ENCODE measurements at places on chromosomes 11 and 22.

DNA sequence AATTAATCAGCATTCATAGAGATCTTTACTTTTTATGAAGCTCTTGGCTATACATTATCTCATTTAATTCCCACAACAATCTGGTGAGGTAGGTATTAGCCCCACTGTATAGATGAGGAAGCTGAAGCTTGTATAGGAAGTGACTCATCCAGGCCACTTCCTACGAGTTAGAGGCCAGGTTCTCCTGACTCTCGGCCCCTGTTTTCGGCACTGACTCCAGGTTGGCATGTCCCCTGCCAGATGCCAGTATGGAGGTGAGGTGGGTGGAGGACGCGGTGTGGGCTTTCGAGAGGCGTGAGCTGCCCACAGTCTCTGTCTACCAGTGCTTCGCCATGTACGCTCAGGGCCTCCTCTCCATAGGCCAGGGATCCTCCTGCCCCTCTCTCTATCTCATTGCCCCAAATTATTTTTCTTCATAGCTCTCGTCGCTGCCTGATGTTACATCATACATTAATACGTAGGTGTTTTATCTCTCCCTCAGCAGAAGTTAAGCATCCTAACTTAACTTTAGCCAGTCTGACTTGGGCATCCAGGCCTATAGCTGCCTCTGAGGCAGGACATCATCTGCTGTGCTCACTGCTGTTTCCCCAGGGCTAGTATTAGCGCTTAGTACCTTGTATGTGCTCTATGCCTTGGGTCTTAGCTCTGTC lies 9.0 kb downstream of the DGAT2 start:
- no peak for DNase-seq

DNA sequence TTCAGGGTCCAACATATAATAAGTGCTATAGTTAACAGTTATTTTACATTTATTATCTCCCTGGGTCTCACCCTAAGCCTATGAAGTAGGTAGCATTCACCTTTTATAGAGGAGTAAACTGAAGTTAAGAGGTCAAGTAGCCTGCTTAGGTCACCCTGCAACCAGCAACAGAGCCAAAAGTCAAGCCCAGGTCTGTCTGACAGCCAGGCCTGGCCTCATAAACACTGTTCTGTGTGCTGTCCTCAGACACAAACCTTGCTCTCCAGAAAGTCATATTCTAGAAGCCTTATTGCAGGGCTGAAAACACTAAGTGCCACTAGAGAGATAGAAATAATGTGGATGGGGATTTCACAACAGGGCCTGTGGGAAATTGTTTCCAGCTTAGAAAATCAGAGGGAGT lies 59.3 kb downstream of the BDNF start:
- DNase-seq: no peak

DNA sequence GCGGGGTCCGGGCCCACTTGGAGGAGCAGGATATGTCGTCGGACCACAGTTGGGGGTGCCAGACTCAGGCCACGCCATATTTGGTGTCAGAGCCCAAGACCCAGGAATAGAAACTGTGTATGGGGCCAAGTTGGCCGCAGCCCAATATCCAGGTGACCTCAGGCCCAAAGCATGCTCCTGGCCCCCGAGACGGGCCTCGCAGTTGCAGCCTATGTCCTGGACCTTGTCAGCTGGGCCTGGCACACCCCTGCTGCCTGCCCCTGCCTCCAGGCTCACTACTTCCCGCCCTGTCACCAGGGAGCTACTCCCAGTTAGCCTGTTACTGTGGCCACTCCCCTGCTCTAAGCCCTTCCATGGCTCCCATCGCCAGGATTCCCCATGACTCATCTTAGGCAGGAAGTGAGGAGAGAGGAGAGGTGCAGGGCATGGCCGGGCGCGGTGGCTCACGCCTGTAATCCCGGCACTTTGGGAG lies 23.1 kb downstream of the A4GALT start:
- no peak for DNase-seq

- DNase-seq: no peak
These were observed 63.0 kb downstream of the RPL27A start for GRCh38 chr11:8745431-8746253.

DNA sequence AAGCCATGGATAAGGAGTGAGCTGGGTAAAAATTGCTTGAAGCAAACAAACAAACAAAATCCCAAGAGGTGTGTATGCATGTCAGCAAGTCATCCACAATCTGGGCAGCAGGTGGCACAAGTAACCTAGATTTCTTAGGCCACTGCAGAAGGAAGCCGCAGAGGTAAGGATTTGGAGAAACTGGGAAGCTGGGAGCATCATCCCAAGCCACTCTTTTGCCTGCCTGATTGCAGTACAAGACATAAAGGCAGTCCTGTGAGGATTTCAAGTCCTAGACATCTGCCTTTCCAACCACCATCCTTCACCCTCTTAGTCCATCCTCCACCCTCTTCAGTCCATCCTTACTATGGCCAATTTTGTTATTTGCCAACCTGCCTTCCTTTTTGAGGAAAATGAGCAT lies 67.2 kb upstream of the BMAL1 start:
- no peak for DNase-seq

DNA sequence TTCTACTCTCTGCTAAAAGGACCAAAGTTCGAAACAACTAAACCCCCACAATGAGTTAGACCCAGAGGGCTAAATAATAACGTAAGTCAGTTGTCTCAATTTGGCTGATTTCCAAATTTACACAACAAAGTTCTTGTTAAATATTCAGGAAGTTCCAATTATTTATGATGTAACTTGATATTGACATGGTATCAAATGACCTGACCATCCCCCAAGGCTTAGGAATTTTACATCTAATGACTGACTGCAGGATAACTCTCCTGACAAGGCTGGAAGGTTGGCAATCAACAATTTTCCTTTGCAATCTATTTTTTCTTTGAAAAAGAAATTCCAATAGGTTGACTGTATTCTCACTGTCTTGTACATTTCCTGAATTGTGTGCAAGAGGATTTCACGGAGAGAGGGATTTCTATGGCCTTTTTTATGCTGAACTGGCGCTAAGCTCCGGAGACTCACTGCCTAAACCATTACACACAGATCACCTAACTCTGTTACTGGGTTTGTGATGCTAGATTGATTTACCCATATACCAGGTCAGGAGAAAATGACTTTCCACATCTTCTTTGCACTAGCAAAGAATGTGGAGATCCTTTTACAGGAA lies 9.6 kb upstream of the CDON start:
- no peak for DNase-seq

- no peak for DNase-seq
These were observed 558.7 kb downstream of the BRD1 start for GRCh38 chr22:49268924-49269323.

Measured in stimulated activated CD8-positive, alpha-beta memory T cell treated with anti-CD3 and anti-CD28 coated beads, Interleukin-2, amount 100 ng/mL, for 1 hour (primary cell).